ENCODE measurements at places on chromosomes 6 and 20.

DNA sequence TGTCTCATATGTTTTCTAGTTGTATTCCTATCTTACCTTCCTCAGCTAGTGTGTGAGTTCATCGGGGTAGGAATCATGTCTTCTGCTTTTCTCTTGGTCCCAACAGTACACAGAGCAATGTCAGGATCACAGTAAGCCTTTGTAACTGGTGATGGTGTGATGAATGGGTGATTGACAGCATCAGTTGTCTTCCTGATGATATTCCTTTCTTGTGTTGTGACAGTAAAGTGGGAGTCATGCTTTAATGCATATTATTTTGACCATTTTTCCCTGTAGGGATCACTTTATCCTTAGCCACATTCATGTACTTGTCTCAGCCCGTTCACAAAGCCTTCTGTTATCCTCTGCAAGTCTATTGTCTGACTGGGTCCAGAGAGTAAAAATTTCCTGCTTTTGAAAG is 501.7 kb downstream of the UTRN start:
- DNase-seq, result no peak

DNA sequence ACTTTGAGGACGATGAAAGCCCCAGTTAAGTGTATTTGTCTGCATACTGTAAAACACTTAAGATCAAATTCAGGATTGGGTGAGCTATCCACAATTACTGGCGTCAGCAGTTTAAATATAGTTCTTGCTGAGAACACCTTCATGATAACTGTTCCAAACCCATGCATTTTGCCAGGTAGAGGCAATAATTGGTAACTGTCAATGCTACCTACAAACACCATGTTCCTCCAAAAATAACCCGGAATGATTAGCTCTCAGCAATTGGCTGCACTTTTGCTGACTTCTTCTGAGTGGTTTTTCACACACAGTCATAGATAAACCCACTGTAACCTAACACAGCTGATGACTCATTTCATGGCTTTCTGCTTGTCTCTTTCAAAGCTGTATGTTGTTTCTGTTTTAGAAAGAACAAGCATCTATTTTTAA is 1358.6 kb upstream of the GJE1 start:
- DNase-seq, result no peak

GRCh38 chr6:56314683-56315523 is 67.5 kb upstream of the COL21A1 start:
- DNase-seq, result no peak

GRCh38 chr6:146190581-146190980 is 161.7 kb downstream of the GRM1 start:
- no peak for DNase-seq

GRCh38 chr20:15890407-15890982 is 682.8 kb downstream of the KIF16B start:
- DNase-seq, result no peak

- no peak for DNase-seq
Observed at GRCh38 chr6:31874836-31875572, 3.8 kb downstream of the SLC44A4 start.

DNA sequence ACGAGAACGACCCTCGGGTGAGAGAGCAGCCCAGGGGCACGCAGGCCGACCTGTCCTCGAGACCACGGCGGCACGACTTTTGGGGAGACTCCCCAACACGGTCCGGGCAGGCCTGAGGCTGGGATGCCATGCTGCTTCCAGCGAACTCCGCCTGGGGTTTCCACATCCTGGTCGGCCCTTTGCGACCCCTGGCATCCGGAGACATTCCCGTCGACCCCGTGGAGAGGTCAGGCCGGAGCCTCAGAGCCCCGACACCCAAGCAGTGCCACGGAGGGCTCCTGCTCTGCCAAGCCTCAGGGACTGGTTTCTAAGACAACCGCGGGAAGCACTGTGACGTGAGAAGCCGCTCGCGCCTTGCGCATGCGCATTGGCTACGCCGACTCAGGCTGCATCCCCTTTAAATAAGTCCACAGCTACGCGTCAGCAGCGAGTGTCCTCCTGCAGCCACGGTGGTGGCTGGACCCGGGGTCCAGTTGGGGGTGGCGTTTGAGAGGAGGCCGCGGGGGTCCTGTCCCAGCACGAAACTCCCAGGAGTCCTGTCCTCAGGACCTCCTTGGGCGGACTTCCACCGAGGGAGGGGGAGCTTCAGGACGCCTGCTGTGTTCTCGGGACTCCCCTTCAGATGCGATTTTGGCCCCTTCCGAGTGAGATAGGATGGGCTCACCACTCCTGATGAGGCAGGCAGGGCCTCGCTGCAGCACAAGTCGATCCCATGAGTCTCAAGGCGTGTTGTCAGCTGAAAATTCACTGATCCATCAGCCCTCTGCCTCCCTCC is 1089.3 kb upstream of the DEFB115 start:
- DNase-seq, result peak; percentile 35

- DNase-seq, result no peak
Observed at GRCh38 chr20:60281295-60281694, 323.1 kb downstream of the CDH26 start.

DNA sequence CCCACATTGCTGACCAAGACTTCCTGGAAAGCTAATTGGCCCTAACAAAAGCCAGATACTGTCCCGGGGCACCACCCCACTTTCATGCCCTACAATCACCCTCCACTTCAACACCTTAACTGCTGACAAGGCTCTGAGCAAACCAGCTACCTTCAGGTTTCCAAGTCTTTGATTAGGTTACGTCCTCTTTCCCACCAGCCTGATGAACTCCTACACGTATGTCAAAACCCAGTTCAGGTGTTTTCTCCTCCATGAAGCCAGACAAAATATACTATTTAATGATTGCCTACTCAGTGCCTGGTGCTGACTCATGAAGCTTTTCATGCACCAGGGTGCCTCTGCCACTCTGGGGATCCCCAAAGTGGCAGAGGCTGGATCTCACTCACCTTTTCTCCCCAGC is 58.6 kb downstream of the CDH22 start:
- DNase-seq, result no peak

DNA sequence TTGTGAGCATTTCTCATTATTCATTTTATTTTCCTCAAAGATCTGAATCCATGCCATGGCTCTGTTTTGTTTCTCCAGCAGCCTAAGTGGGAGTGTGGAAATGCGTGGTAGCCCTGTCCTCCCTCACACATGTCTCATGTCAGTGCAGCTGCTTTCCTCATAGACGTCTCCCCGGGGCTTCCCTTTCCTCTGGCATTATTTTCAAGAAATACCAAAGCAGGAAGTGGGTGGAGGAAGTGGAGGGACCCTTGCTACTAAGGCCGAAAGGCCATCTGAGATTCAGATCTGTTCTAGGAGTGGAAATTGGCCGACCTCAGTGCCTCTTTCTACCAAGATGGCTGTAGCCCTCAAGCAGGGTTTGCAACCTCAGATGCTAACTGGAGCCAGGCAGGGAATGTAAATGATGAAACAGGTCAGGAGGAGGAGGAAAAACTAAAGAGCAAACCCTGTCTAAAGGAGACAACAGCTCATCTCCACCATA is 420.9 kb upstream of the PLCB4 start:
- no peak for DNase-seq

DNA sequence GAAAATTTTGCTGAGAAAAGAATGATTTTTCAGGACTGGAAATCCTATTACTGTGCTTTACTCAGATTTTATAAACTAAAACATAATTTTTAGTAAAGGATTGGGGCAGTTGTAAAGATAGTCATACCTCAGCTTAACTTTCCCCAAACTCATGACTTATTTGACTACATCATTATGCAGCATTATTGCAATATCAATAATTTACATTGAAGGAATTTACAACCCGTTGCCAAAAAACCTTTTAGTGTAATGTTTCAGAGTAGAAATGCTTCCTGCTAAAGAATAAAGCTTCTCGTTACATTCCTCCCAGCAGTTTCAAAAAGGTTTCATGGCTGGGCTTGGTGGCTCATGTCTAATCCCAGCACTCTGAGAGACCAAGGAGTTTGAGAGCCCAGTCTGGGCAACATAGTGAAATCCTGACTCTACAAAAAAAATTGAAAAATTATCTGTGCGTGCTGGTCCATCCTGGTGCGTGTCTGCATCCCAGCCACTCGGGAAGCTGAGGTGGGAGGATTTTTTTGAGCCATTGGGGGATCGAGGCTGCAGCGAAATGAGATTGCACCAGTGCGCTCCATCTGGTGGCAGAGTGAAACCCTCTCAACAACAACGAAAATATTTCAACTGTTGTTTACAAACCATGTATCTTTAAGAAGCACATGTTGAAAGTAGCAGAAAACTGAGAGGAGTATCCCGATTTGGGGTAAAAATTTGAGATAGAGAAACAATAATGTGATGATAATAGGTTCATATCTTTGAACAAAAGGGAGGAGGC is 4.4 kb downstream of the AMD1 start:
- peak; percentile 11 for DNase-seq

GRCh38 chr6:34243131-34243771 is 5.6 kb downstream of the SMIM29 start:
- no peak for DNase-seq

DNA sequence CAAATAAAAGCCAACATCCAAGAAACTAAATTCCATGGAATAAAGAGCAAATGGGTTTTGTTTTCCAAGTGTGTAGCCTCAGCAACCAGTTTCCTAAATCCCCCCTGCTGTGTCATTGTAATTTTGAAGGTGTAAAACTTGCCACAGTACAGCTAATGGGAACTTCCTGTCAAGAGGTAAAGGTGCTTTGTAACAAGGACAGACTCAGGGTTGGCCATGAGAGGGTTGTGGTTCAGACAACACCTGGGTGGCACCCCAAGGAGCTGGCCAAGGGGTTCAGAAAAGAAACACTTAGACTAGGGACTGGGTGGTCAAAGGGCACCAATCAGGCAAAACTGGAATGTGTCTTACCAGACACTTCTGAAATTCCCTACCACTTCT is 52.4 kb upstream of the LYRM2 start:
- DNase-seq, result no peak

DNA sequence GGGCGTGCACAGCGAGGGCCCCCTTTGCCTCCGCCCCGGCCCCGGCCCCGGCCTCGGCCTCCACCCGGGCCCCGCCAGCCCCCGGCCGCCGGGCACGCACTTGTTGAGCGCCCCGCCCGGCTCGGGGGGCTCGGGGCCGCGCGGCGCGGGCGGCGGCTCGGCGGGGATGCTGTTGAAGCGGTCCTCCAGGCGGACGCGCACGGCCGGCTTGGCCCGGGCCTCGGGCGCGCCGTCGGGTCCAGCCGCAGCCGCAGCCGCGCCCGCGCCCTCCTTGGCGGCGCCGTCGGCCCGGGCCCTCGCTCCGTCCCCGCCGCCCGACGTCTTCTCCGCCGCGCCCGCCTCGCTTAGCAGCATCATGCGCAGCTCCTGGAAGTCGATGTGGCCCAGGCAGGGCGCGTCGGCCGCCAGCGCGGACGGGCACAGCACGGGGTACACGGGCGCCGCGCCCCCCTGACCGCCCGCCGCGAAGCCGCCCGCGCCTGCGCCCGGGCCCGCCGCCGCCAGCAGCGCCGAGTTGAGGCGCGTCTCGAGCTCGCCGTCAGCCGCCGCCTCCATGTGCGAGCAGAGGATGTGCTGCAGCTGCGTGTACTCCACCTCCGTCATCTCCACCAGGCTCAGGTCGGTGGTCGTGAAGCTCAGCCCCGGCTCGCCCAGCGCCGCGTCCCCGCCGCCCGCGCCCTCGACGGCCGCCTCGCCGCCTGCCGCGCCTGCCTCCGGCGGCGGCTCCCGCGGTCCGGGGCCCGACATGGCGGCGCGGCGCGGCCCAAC is 514 bp downstream of the TCFL5 start:
- no peak for DNase-seq

DNA sequence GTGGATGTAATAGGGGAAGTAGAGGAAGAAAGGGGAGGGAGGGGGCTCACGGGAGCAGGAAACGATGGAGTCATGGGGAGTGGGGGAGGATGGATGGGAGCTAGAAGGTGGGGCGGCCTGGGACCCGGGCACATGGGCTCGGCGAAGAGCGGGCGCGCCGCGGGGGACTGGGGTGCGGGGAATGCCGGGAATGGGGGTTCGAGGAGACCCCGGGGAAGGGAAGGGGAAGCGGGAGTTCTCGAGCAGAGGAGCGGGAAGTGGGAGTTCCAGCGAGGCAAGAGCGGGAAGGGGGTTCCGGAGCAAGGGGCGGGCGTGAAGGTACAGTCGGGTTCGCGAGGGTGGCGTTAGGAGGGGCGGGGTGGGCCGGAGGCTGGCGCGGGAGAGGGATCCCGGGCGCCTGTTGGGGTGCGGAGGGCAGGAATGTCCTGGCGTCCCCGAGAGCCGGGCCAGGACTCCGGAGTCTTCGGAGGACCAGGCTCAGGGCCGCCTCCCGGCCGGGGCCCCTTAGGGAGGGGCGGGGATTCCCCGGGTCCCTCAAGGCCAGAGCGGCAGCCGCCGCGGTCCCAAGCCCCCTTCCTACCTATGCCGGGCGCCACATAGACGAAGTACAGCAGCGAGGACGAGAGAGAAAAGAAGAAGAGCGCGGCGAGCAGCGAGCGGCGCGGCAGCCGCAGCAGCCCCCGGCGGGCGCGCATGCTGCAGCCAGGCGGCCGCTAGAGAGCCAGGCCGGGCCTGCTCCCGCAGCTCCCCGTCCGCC is 504 bp downstream of the B4GALT5 start:
- peak; percentile 36 for DNase-seq

GRCh38 chr20:13447385-13448180 is 191.1 kb downstream of the TASP1 start:
- DNase-seq, result no peak

DNA sequence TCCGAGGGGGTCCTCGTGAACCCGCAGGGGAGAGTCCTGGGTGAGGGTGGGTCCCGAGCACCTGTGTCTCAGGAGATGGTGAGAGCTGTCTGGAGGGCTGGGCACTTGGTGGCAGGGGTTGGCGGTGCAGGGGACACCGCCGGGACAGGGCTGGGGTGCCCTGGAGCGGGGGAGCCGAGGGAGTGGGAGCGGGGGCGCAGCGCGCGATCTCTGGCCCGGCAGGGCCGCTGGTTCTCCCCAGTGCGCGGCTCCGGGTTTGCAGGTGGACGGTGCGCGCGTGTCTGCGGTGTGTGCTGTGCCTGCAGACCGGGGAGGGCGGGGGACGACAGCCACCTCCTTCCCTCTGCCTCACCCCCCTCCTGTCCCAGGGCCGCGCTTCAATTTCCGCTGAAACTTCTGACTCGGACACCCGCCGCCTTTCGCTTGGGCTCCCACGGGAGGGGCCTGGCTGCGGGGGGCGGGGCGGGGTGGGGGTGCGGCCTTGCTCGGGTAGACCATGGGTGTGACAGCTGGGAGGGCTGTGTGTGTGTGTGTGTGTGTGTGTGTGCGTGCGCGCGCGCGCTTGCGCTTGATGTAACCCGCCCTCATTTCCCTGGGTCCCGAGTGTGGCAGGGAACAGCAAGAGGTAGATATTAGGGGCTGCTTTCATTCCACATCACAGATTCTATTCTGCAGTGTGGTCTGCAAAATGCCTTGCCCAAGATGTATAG is 1.2 kb downstream of the TRIB3 start:
- DNase-seq, result peak; percentile 56

GRCh38 chr6:88134575-88134974 is 31.6 kb downstream of the CNR1 start:
- DNase-seq, result no peak

DNA sequence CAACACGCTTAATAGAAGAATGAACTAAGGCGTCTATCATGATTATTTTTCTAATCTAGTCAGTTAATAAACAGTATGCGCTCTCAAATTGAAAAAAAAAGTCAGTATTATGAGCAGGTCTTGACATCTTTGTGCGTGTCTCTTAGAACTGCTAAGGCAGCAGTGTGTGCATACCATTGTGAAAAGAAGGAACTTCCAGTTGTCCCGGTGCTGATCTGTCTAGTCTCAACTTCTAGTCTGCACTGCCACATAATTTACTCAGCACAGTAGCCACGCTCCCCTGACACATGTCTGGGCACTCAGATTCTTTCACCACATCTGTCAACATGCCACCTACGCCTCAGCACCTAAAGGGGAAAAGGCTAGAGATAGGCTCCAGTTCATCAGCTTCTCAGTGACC is 61.1 kb upstream of the SPDEF start:
- DNase-seq, result no peak

GRCh38 chr6:72321788-72322187 is 300.1 kb upstream of the KCNQ5 start:
- DNase-seq, result no peak
